Stimulated activated CD8-positive, alpha-beta memory T cell treated with anti-CD3 and anti-CD28 coated beads, Interleukin-15, amount 100 ng/mL, for 4 hours (primary cell): ENCODE measurements at places on chromosomes 16 and 17.

- no peak for DNase-seq
These were observed 637 bp downstream of the DHRS11 start for GRCh38 chr17:36592316-36592715.

DNA sequence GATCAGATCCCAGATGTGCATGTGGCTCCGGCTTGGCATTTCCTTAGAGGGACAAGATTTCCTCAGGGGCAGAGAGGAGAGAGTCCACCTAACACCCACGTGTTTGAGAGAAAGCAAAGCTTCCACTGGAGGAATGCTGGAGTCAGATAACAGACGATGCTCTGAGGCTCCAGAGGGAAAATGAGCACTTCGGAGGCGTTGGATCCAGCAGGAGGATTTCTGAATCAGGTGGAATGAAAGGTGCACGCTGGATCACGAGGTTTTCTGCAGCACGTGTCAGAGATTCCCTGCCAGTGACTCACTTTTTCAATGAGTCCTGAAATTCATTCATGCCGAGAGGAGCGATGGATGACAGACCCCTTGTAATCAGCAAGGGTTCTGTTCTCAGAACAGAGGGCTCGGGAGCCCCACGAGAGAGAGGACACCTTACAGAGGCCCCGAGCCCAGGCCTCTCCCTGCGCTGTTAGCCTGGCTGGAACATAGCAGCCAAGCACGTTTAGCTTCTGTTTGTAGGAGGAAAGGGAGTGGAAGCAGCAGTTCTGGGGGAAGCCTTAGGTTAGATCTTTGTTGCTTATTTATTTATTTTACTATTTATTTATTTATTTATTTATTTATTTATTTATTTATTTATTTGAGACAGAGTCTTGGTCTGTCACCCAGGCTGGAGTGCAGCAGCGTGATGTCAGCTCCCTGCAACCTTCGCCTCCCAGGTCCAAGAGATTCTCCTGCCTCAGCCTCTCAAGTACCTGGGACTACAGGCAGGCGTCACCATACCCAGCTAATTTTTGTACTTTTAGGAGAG is 49.3 kb upstream of the JPH3 start:
- DNase-seq = no peak

DNA sequence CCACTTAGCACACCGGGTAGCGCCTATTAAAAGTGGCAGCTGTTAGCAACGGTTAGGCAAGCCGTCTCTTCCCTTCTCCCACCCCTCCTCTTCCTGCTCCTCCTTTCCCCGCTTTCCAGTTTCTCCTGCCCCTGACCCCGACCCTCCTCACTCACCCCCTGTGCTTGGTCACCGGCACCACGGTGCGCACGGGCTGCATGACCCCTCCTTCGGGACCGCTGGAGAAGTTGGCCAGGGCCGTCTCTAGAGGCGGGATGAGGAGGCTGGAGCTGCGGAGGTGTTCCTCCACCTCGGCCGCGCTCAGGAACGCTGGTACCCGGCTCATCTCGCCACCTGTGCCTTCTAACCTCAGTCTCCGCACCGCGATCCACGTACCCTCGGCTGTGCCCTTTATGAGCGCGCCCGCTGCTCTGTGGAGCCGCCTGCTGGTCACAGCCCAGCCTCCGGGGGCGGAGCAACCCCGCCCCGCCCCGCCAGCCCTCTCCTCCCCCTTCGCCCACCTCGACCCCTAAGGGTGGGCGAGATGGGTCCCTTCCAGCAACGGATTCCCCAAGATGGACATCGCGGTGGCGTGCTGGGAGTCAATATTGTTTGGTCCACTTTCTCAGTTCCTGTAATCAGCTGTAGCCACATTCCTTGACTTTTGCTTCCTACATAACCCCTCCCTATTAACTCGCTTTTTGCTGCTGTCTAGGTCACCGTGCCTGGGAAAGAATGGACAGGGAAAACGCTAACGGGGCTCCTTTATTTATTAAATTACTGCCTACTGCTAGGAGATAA is at the start of gene CRYM:
Gene CRYM, minus strand, starts transcription at position 364 of the 780 bp plus-strand sequence. Its CDS starts 39 bp downstream, at position 325.
- no peak for DNase-seq

- DNase-seq = no peak
These were observed 50.9 kb downstream of the CYB561 start for GRCh38 chr17:63395075-63395805.

DNA sequence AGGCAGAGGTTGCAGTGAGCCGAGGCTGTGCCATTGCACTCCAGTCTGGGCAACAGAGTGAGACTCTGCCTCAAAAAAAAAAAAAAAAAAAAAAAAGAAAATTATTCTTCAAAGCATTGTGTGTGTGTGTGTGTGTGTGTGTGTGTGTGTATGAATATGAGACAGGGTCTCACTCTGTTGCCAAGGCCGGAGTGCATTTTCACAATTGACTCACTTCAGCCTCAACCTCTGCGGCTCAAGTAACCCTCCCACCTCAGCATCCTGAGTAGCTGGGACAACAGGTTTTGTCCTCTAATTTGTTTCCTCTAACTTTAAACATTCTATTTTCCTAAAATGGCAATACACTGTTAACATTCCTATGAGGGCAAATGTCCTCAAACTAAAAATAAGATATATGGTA is 7.7 kb downstream of the FBXO47 start:
- DNase-seq = no peak

DNA sequence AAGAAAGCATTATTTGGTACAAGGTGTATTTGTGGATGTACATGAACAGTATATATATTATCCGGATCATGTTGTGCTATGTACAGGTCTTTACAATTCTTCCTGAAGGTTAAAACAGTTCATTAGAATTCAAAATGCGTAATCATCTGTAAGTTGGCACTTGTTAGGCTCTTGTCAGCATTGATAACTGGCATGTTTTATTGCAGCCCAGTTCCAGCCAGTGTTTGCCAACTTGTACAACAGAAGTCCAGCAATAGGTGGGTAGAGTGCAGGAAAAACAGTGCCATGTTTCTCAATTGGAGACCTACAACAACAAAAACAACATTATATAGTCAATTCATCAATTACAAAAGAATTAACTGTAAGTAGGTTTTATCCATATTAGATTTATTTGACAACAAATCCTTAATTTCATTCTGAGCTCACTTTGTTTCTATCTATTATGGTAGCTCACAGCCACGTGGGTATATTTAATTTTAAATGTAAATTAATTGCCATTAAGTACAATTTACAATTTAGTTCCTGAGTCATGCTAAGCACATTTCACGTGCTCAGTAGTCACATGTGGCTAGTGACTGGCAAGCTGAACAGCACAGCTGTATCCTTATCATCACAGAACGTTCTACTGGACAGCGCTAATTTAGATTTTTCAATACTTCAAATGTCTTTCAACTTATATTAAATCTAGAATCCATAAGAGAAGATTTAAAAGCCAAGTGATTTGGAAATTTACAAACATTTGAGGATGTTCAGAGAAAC is 8.6 kb upstream of the ANKFY1 start:
- no peak for DNase-seq

- no peak for DNase-seq
These were observed 34.6 kb upstream of the TNRC6C start for GRCh38 chr17:77923776-77924513.

DNA sequence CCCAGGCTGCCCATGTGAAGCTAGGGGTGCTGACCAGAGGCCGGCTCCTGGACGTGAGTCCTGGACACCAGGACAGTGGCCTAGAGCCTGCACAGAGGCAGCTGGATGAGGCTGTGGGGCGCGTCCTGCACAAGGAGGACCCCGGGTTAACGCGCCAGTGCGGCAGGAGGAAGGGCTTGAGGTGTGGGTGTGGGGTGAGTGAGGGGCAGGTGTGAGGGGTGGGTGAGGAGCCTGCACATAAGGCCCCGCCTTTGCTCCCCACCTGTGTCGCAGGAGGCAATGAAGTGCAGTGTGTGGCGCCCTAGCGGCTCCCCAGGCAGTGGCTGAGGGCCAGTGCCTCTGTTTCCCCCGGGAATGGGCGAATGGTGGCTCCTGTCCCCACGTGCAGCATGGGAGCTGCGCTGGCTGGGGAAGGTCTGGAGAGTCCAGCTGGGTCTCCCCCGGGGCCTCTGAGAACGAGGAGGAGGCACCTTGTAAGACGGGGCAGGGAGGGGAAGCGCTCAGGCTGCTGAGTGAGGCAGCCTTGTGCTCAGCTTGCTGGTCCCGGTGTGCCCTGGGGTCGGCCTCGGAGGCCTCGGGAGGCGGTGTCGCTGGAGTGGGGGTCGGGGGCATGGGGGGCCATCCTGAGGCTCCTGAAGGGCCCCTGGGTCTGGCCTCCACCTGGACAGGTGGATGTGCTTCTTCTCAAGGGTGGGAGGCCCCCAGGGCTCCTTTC is 3.2 kb downstream of the CD7 start:
- no peak for DNase-seq

GRCh38 chr16:78117391-78117790 is 17.9 kb downstream of the WWOX start:
- no peak for DNase-seq

- no peak for DNase-seq
These were observed 10.3 kb downstream of the MRC2 start for GRCh38 chr17:62637809-62638208.
